ENCODE measurements at places on chromosomes 3 and 15. TPM values are rescaled to one million over a fixed set of nuclear protein-coding genes. Genes with fewer than 3 reads are reported as not detected.

DNA sequence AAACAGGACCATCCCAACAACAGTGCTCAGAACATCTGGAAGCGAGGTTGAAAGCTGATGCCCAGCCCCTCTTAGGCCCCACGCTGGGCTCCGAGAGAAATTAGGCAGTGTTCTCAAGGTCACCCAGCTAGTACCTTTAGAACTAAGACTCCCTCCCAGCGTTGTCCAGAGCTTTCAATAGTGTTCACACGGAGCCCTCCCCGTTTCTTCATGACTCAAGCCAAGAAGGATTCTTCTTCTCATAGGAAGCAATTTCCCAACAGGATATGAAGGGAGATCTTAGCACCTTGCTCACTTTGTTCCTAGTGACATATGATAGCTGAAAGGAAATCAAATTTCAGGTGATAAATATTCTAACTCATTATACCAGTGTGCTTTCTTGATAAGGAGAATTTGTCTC, 244.2 kb upstream of the ST8SIA2 start:
- no peak for DNase-seq

The ACOX2 gene
- 0.78 TPM for total RNA-seq

DNA sequence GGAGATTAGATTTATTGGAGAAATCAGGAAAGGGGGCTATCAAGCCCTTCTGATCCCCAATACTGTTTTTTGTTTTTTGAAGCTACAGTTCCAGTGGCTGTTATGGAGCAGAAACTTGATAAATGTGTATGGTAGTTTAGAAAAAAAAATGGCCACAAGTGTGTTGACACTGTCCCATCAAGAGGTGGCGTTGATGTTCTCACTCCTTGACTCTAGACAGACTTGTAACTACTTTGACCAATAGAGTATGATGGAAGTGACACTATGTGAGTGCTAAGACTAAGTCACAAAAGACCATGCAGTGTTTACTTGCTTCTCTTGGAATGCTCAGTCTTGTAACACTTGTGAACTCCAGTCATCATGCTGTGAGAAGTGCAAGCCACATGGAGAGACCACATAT, 356.7 kb downstream of the PDCD6IP start:
- no peak for DNase-seq

The CSPG4 gene
- total RNA-seq: 5.5 TPM

DNA sequence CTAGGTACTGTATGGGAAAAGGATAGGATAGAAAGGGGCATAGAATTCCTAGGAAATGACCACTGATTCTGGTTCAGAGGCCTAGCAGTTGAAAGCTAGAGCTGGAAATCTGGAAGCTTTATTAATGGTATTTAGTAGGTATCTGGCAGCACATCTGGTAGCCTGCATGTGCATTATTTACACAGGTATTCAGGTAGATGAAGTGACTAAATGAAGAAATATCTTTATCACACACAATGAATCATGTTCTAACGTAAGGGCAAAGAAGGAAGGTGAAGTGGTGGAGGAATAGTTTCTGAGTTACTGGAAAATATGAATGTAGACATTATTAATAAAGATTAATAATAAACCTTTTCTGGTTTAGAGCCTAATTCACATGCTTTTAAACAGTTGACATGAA, 119.9 kb downstream of the MBNL1 start:
- DNase-seq: no peak

All from occipital lobe (tissue), 3 donors.